ELR (cell line): ENCODE measurements at places on chromosomes 1 and 21.

- no peak for DNase-seq
Measured at GRCh38 chr21:16891821-16892220, 621.0 kb upstream of the CXADR start.

DNA sequence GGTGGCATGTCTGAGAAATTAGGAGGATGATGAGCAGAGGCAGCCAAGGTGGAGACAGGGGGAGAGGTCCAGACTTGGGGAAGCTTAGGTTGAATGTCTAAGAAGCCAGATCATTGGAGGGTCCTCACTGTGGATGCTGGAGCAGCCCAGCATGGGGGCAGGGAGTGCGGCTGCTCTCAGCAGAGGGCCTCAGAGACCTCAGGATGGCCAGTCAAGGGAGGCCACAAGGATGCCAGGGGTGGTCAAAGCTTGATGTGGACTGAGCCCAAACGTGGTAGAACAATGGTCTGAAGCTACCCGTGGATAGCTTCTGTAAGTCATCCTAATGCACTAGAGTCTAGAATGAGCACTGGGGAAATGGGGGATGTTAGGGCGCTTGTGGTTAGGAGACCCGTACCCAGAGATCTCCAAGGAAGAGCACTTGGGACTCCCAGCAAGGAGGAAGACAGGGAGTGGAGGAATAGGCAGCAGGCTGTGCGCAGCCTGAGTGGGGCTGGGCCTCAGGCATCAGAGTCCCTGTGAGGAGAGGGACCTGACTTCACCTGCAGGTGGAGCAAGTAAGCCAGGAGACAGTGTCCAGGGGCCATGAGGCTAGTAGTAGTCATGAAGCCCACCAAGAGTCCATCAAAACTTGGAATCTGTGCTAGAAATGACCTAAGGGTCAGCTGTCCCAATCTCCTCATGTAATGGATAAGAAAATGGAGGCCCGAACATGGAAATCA, 4.3 kb upstream of the S100A9 start:
- peak; percentile 41 for DNase-seq

GRCh38 chr1:27634177-27634984, 604 bp downstream of the FGR start:
- peak; percentile 37 for DNase-seq

- peak; percentile 54 for DNase-seq
Measured at GRCh38 chr1:16367968-16368890, 1.2 kb downstream of the SZRD1 start.

DNA sequence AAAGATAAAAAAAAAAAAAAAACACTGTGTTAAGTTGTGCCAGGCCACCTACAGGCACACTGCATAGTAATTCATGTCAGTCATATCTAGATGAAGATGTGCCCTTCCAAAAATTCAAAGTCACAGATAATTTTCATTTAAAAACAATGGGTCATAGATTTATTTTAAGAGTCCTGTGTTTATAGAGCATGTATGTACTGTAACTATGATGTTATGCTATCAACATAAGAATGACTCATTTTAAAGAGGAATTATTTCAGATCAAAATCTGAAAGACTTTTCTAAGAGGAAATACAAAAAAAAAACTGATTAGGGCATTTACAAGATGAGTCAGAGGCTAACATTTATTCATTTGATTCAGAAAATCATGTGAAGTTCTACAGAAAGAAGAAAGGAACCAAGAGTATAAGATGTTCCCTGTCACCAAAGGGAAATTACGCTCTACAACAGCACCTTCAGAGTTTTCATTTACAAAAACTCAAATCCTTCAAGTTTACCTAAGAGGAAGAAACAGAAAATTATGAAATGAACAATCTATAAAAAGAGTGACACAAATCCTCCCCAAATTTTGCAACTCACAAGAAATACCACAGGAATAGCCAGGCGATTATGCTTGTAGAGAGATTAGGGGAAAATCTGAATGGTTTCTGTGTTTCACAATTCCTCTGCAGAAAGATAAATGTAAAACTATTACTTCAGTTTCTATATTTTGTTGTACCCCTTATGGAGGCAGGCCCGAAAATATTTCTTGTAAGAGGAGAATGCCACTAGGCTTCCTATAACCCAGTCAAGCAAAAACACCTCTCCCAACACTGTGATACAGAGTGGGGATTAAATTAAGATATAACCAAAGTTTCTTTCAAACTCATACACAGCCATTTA, 13.8 kb downstream of the TP53BP2 start:
- peak; percentile 93 for DNase-seq

DNA sequence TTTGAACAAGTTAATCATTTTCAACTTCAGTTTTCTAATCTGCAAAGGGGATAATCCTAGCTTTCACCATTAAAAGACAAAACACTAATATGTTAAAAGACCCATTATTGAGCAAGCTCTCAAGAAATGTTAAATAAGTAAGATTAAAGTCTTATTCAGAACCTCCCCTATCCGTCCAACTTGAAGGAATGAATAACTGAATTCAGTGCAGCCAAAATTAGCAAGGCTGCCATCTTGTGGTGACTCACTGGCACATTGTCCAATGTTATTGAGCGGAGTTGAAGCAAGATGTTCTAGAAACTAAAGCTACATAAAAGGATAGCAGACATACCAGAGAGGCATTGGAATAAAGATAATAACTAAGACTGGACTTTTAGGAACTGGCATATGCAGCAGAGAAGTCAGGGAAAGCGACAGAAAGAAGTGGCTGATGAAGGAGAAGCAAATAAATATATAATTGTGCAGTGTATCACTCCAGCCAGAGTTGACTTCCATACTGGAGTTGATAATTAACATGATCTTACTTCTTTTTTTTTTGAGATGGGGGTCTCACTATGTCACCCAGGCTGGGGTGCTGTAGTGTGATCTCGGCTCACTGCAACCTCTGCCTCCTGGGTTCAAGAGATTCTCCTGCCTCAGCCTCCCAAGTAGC, 8.2 kb upstream of the CAP1 start:
- DNase-seq, result peak; percentile 70

DNA sequence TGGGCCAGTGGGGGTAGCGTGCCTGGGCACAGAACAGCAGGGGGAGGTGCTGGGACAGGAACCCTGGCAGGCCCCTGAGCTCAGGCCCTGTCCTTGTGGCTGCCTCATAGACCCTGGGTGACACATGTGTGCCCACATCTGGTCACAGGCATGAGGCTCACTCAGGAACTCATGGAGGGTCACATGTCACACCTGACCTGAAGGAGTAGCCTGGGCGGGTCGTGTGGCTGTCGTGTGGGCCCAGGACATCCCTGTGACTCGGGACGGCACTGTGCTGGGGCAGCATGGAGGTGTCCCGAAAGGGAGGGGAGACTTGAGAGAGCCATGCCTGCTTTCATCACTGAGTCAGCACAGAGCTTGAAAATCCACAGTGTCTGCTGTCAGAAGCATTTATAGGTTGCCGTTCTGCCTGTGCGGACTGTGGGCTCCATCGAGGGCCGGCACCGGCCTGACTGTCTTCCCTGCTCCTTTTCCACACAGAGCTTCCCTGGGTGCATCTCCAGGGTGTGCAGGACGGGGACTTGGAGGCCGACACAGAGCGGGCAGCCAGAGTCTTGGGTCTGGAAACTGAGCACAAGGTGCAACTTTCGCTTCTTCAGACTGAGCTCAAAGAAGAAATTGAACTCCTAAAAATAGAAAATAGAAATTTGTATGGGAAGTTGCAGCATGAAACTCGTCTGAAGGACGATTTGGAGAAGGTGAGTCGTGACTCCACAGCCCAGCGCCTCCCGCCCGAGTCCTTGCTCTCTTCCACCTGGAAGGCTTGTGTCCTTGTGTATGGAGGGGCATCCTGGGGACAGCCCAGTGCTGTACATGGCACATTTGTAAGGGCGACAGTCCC, 32.8 kb downstream of the PCNT start:
- DNase-seq, result no peak

- no peak for DNase-seq
Measured at GRCh38 chr1:30242722-30243457, 480.5 kb downstream of the MATN1 start.

DNA sequence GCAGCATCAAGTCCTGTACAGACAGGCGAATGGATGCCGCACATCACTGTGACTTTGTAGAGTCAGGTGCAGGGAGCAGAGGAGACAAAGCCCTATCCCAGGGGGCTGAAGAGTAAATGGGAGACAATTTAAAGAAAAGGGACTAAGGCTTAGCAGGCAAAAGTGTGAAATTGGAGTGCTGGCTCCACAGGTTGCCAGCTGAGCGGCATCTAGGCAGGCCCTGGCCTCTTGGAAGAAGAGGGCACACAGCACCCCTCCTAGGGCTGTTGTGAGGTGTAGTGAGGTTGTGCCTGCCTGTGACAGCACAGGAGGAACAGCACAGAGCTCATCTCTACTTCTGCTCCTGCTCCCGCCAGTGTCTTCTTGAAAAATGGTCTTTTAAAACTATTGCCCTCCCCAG, 47.3 kb downstream of the TENT5C start:
- DNase-seq, result no peak

DNA sequence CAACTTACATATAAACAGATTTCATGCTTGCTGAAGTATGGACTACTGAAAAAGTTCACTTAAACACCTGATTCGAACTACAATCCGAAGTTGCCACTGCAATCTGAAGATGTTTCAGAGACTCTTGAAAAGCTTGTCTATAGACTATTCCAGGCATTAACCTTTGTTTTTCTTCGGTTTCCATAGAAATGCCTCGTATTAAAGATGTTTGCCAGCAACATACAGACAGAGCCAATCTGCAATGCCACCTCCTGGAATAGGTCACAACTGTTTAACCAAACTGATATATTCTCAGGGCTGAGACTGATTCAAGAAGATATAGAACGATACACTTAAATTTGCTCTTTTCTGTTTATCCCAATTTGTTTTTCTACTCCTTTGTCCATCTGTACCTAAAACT, 28.9 kb upstream of the DMRTB1 start:
- DNase-seq, result no peak

GRCh38 chr1:58895082-58895481, 111.2 kb upstream of the JUN start:
- DNase-seq, result no peak

GRCh38 chr1:16171314-16172151, 15.7 kb upstream of the EPHA2 start:
- DNase-seq, result no peak

DNA sequence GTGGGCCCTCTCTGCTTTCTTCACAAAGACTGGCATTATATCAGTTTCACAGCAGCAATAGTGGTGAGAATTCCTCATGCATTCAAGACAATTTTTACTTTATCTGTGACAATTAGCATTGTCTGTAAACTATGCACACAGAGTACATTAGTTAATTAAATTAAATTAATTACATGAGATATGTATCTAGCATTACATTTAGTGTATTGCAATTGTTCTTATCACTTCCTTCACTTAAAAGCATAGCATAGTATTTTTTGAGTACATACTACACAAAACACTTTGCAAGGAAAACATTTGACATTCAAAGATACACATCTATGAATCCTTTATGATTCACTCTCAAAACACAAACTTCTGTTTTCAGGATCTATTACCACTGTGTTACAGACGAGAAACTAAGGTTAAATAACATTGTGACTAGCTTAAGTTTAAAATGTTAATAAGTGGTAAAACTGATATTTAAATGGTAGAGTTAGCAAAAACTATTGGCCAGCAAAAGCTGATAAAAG, 1542.6 kb downstream of the PLA2G4A start:
- DNase-seq, result peak; percentile 45

DNA sequence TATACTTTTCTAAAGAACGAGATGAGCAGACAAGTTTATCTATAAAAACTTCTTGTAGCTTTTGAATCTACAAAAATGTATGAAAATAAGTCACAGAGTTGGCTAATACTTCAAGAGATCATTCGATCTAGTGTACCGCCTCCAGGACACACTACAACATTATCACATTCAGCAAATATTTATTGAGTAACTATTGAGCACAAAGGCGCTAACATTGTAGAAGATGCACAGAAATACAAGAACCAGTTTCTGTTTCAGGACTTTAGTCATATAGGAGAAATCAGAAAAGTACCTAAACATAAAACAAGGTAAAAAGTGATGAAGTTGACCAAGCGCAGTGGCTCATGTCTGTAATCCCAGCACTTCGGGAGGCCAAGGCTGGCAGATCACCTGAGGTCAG, 20.6 kb downstream of the WASF2 start:
- no peak for DNase-seq

- DNase-seq, result peak; percentile 70
Measured at GRCh38 chr1:200029035-200029821, 1.7 kb downstream of the NR5A2 start.

DNA sequence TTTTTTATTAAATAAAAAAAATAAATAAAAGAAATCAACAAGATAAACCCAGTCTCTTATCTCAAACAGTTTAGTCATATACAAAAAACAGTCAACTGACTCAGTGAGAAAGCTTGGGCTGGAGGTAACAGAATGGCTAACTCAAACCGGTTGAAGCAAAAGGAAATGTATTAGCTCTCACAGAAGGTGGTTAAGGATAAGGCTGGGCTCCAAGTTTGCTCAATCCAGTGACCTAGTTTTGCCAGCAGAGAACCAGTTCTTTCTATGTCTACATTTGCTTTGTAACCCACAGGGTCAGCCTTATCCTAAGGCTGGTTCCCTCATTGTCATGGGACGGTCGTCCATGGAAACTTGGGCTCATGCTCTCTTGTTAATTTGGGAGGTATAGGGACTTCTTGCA, 144.5 kb upstream of the L1TD1 start:
- DNase-seq, result no peak

DNA sequence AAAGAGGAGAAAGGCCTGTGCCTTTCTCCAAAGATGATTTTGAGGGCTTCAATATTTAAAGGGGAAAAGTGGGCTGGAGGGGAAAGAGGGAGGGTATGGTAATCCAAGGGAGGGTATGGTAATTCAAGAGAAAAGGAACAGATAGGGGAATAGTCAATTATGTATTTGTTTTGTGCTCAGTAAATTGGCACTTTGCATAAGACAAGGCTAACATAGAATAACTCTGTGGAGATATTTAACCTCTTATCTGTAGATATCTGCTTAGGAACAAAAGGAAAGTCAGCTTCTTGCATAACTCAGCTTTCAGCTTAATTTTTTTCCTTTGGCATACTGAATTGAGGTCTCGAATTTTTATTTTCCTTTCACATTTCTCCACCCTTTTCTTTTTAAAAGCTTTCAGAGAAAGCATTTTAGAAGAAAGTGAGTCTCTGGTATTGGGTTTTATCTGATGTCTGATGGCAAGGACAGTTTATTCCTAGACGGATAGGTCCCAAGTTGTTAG, 119.9 kb upstream of the F3 start:
- no peak for DNase-seq

- no peak for DNase-seq
Measured at GRCh38 chr1:226162898-226163297, 23.6 kb downstream of the ACBD3 start.

GRCh38 chr21:44897326-44898010, 23.2 kb downstream of the ITGB2 start:
- no peak for DNase-seq

GRCh38 chr21:44089001-44089911, 17.9 kb upstream of the PWP2 start:
- no peak for DNase-seq
